CD4-positive, alpha-beta T cell treated with Interleukin-21 for 1 hour (primary cell): ENCODE measurements at places on chromosomes 1 and 21.

DNA sequence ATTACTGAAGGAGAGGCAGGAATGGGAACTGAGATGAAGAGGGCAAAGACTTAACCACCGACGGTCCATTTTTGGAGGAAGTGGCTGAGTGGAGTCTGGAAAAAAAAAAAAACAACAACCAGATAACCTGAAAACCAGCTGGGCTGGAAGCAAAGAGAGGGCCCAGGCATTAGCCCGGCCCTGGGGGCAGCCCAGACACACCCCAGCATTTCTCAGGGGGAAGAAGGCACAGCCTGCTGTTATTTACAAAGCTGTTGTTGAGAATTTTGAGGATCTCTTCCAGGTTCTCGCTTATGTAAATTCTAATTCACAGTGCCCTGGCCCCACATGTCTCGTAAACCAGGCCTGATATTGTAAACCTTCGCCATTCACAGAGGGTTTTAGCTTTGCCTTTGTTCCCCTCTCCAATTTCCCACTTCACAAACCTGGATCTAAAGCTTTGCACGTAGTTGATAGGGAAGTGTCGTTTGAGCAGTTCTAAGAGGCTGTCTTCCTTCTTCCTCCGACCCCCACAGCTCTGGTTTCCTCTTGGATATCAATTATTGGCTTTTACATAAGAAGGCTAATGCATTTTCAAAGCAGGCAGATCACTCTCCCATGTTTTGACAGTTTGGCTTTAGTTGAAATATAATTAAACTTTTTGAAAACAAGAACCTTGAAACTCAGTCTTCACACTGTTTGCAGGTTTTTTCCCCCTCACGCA is 161.8 kb upstream of the IRF2BP2 start:
- DNase-seq: no peak

DNA sequence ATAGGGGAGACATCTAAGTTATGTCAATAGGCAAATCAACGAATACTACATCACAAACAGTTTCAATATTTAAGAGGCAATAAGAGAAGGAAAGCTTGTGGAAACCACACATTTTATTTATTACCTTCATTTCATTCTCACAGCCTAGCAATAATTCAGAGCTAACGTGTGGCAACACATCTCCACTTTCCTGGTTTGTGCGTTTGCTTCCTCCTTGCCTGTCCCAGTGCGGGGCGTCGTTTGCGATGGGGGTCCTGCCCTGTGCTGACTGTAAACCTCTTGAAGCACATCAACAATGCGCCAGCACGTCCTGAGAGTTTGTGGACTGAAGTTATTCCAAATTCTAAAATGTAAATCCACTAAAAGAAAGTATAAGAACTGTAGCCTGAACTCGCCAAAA is 14.4 kb upstream of the VPS26C start:
- no peak for DNase-seq

DNA sequence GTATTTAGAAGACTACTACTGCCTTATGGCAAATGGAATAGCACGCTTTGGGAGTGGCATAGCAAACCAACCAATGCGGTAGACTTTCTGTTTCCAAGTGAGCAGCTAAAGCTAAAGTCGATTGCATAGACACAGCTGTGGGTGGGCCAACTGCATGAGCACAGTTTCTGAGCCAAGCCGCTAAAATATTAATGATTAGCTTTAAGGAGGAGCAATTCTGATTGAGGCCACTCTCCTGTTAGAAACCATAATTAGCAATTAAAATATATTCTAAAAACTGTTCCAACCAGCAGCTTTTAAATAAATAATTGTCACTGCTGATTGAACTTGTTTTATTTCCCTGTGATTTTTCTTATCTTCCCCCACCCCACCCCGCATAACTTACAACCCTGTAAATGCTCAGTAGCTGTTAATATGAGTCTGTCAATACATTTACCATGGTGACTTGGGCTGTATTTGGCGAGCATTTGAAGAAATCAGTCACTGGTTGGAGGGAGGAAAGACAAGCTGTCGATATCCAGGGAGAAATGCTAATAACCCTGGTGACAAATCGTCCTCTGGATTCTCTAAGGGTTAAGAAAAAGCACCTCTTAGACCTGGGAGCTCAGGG is 32.2 kb downstream of the RNF220 start:
- no peak for DNase-seq

- no peak for DNase-seq
Observed at GRCh38 chr1:35691571-35692220, 27.0 kb downstream of the C1orf216 start.

GRCh38 chr1:246753670-246754535 is 29.7 kb downstream of the SCCPDH start:
- DNase-seq: peak; percentile 58

- DNase-seq: no peak
Observed at GRCh38 chr1:117860896-117861610, 68.4 kb downstream of the GDAP2 start.

- DNase-seq: no peak
Observed at GRCh38 chr1:40927781-40928180, 51.7 kb upstream of the CTPS1 start.

DNA sequence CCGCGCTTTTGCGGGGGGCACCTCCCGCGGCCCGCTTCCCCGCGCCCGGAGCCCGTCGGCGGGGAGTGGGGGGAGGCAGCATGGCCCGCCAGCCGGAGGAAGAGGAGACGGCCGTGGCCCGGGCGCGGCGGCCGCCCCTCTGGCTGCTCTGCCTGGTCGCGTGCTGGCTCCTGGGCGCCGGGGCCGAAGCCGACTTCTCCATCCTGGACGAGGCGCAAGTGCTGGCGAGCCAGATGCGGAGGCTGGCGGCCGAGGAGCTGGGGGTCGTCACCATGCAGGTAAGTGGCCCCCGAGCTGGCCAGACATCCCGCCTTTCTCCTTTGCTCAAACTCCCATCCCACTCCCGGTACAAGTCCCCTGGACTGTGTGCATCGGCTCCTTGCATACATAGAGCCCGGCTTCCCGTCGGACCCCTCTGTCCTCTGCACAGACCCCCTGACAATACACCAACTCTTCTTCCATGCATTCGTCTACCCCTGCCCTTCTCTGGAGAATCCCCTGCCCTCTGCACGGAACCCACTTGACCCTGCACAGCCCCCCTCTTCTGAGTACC is 812 bp downstream of the CACHD1 start:
- no peak for DNase-seq

GRCh38 chr1:161137881-161138280 is 5.4 kb upstream of the DEDD start:
- no peak for DNase-seq

DNA sequence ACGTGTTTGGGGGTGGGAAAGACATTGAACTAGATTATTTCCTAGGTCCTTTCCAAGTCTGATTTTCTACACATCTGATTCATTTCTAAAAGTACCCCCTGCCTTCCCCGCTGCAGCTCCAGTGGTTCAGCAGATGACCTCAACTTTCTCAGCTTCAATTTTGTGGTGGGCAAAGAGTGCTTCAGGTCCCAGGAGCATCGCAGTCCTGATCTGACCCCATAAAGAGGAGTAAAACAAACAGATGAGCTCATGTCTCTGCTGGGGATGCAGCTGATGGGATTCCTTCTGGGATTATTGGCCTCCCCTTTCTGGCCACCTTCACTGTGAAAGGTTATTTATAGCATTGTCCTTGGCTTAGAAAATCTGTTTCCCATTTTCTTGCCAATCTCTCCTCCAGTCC is 337.0 kb upstream of the PLXNA2 start:
- no peak for DNase-seq

GRCh38 chr1:198888379-198888943 is 249.6 kb downstream of the PTPRC start:
- no peak for DNase-seq

- no peak for DNase-seq
Observed at GRCh38 chr1:20726118-20726911, 6.2 kb downstream of the SH2D5 start.

DNA sequence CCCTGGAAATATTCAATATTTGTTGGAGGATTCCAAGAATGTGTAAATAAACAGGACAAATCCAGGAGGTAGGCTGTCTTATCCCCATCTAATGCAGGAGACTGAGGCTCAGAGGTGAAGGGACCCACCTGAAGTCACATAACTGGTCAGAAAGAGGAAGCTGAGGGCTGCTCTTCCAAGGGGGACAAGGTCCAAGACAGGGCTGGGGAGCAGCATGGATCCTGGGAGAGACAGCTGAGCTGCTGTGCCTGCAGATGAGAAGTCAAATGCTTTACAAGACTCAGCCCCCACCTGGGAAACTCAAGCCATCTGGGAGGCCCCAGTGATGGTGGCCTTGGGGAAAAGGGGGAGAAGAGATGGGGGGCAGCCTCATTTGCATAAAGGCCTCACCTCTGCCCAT is 224.4 kb downstream of the PTPRU start:
- no peak for DNase-seq

DNA sequence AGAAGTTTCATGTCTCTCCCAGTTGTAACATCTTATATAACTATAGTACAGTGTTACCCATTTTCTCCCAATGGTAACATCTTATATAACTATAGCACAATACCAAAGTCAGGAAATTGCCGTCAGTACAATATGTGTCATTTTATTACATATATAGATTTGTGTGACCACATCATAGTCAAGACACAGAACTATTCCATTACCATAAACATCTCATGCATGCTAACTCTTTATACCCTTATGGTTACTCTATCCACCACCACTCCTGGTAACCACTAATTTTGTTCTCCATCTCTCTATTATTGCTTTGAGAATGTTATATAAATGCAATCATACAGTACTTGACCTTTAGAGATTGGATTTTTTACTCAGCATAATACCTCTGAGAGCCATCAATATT is 120.7 kb downstream of the BACH1 start:
- no peak for DNase-seq

GRCh38 chr1:22286491-22286890 is 143.6 kb upstream of the WNT4 start:
- no peak for DNase-seq
